ENCODE measurements at places on chromosomes 1 and 21. TPM values are rescaled to one million over a fixed set of nuclear protein-coding genes. Genes with fewer than 3 reads are reported as not detected.

- no peak for DNase-seq
Observed at GRCh38 chr1:36588972-36589371, 106.3 kb upstream of the CSF3R start.

DNA sequence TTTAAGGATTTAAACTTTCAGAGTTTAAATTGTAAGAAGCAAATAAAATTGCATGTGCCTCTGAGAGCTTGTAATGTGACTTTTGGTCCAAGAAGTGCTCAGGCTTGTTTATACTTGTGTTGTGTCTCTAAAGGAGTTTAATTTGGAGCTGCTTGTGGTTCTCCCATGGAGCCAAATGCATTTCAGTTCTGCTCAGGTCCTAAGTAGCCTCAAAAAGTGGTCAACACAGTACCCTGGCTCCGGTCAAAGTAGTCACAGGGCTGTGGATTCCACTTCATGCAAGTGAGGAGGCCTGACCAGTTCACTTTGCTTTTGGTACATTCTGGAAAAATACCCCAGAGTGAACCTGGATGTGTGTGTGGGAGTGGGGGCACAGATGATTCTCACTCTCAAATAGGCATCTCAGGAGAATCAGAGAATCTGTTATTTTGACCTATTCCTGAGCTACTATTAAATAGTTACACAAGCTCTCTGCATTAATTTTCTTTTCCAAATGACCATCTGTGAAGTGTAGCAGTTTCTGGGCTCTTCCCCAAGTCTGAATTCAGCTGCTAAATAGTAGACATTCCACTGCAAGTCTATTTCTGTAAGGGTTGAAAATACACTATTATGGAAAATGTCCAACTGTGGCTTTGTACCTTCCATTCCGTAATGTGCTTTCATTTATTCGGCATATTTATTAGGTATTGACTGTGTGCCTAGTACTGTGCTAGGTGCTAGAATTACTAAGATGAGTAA lies 31.7 kb upstream of the AGO1 start:
- DNase-seq: no peak

GRCh38 chr1:230350208-230350921 lies 75.8 kb downstream of the PGBD5 start:
- DNase-seq: peak; percentile 22

- DNase-seq: no peak
Observed at GRCh38 chr1:75542818-75543570, 67.9 kb downstream of the SLC44A5 start.

DNA sequence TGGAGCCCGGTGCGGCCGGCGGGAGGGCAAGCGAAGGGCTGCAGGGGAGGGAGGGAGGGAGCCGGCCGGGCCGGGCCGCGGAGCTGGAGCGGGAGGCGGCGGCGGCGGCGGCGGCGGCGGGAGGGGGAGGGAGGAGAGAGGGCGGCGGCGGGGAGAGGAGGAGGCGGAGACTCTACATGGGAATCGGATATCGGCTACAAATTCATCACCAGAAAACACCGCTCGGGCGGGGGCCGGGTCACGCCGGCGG lies at the start of gene AKT3:
TSS of gene AKT3 (minus strand) at position 42 of the 250 bp plus-strand sequence. CDS start 7,073 bp downstream, outside the sequence.
- peak; percentile 84 for DNase-seq

GRCh38 chr1:11944358-11944931 lies 9.9 kb downstream of the PLOD1 start:
- no peak for DNase-seq

DNA sequence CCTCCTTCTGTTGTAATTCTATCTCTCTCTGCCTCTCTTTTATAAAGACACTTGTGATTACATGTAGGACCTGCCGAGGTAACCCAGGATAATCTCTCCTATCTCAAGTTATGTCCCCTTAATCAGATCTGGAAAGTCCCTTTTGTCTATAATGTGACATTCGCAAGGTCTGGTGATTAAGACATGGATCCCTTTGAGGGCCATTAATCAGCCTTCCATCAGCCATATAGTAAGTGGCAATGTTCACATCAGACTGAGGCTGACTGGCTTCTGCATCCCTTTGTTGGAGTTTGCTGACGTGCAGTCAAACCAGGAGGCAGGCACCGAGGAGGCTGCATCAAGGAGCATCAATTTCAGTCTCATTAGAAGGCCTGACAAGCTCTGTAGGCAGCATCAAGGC lies 209.6 kb downstream of the BACH1 start:
- DNase-seq: no peak

- DNase-seq: no peak
Observed at GRCh38 chr1:225350872-225351271, 77.0 kb downstream of the LBR start.

- DNase-seq: no peak
Observed at GRCh38 chr1:115546846-115547245, 94.9 kb upstream of the VANGL1 start.

DNA sequence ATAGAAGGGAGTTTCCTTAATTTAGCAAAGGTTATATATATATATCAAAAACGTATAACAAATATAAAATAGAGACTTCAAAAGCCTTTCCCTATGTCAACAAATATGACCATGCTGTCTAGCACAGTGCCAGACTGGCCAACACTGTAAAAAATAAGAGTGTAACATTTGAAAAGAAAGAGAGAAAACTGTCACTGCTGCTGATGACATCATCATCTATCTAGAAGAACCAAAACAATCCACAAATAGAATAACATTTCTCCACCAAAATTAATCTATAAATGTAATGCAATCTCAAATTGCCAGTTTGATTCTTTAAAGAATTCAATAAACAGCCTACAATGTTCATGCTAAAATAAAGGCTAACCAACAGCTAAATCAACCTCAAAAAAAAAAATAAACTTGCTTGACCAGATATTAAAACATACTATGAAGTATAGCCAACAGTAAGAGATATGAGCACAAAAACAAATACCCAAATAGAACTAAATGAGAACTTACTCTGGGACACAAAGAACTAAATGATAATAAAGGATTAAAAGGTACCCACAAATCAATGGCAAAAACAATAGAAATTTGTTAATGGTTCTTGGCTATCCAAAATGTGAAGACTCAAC lies 50.2 kb downstream of the ENAH start:
- DNase-seq: no peak

DNA sequence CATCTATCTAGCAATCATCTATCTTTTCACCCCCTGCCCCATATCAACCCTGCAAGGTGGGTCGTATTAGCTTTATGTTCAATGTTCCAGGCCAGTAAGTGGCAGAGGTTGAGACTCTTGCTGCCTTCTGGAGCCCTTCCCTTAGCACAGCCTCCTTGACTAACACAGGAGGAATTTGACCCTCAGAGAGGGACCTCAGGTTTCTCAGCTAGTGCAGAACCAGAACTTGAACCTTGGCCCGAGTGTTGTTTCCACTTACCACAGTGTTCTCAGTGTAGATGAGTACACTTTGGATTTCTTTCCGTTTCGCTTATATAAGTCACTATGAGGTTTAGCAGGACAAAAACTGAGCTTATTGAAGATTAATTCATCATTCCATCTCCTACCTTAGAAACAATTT lies 11.1 kb upstream of the ATF3 start:
- no peak for DNase-seq

DNA sequence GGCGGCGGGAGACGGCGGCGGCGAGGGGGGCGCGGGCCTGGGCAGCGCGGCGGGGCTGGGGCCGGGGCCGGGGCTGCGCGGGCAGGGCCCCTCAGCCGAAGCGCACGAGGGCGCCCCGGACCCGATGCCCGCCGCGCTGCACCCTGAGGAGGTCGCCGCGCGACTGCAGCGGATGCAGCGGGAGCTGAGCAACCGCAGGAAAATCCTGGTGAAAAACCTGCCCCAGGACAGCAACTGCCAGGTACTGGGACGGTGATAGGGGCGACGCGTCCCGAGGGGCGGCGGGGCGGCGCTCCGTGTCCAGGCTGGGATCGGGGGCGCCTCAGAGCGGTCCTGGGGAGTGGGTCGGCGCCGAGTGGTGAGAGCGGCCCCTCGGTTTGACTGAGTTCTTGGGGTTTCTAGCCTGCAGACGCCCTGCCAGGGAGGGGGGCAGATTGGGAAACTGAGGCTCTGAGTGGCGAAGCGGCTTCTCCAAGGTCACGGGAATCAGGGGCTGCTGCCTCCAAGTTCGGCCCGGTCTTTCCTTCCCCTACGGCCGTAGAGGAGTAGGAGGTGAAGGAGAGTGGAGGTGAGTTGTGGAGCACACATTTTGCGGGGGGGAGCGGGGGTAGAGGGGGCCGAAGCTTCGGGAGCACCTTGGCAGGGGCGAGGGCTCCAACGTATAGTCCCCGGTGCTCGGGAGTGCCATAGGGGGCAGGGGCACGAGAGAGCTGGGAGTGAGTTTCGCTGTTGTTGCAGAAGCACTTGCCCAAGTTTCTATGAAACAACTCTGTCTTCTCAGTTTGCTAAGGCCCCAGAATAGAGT lies 508 bp downstream of the RAVER2 start:
- peak; percentile 2 for DNase-seq

GRCh38 chr1:12477936-12478611 lies 139.9 kb downstream of the DHRS3 start:
- no peak for DNase-seq

DNA sequence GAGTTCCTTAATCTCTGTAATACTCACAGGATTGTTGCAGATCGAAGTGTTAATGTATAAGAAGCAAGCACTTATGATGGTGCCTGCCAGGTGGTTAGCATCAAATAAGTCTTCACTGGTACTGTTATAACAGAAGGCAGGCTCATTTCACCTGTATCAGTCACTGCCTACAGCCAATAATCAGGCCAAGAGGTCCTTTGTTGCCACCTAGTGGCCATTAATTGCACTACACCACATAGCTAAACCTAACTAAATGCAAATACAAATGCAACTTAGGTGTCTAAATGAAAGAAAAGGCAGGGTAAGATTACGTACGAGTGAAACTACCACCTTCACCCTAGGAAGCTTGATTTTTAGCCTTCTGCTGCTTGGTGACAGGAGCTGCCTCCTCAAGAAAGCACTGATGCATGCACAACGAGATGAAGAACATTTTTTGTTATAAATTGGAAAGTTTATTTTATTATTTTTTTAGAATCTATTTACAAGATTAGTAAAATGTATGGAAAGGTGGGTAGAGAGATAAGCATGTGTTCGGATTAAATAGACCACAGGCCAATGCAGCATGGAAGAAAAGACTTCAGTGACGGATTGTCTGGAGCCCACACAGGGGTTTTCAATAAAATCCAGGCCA lies 334.8 kb upstream of the CAMK1G start:
- DNase-seq: peak; percentile 5

GRCh38 chr1:31745946-31746670 lies 18.0 kb downstream of the ADGRB2 start:
- no peak for DNase-seq

DNA sequence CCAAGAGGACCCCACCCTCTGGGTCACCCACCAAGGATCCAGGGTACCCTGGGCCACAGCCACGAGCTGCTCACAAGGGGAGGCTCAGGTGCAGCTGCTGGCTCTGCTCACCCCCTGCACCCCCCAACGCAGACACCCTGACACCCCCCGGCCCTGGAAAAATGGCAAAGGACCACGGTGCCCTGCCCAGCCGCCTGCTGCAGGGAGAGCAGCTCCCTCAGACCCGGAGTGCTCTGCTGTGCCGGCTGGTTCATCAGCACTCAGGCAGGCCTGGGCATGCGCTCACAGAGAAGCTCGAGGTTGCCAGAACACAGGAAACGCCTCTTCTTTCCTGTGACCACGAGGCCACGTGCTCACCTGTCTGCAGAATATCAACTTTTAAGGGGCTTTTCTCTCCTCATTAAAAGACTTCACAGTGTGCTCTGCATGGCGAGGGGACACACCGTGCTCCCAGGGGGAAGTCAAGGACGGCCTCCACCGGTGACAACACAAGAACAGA lies 4.3 kb upstream of the C1QTNF12 start:
- no peak for DNase-seq

GRCh38 chr1:231690059-231690458 lies 63.5 kb downstream of the DISC1 start:
- DNase-seq: no peak

DNA sequence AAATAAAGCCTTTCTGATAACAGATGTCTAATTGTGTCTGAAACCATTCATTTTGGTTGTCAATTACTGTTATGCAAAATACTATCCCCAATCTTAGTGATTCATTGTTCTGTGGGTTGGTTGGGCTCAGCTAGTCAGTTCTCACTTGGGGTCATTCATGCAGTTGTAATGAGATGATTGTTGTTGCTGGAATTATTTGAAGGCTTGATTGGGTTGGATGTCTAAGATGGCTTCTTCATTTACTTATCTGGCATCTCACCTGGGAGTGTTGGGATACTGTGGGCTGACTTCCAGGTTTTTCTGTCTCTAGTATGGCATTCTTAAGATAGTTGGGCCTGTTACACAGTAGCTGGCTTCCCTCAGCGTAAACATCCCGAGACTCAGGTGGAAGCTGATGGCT lies 217.8 kb upstream of the B3GALT2 start:
- DNase-seq: no peak

- DNase-seq: no peak
Observed at GRCh38 chr1:178599745-178600144, 86.8 kb downstream of the TEX35 start.

- peak; percentile 51 for DNase-seq
Observed at GRCh38 chr1:7669559-7670311, 101.4 kb upstream of the VAMP3 start.

DNA sequence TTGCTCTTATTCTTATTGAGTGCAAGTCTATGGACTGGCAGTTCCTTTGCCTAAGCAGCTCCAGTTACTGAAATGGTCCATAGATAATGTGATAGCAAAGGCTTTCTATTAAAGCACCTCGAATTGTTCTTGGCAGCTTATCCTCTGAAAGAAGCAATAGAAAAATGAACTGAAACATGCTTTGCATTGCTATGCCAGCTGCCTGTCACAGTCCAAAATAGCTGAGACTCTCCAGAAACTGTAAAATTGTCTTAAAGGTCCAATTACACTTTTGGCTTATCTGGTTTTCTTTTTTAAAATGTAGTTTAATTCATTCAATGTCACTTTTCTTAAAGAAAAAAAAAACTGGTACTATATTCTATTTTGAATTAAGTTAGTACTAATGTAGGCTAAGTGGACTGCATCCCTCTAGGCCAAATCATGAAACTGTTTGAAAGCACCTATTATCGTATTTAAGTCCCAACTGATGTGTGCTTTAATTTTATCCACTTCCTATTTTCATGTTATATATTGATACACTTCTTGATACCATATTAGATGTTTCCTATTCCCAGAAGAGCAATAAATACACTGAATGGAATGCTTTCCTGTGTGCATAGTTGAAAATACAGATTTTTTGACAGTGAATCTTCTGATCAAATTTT lies 208.0 kb upstream of the DEPDC1 start:
- DNase-seq: no peak

- DNase-seq: no peak
Observed at GRCh38 chr21:27690426-27690825, 723.5 kb upstream of the ADAMTS5 start.

- no peak for DNase-seq
Observed at GRCh38 chr1:63901094-63901493, 127.3 kb downstream of the ROR1 start.

- no peak for DNase-seq
Observed at GRCh38 chr1:174769961-174770549, 229.7 kb upstream of the CACYBP start.

The MAP3K7CL gene
- total RNA-seq: 1.6 TPM

The SPRR1B gene
- total RNA-seq: not detected

The KRTAP13-2 gene
- total RNA-seq: not detected

The ETV3L gene
- total RNA-seq: not detected

The CFAP107 gene
- not detected for total RNA-seq

The C1orf94 gene
- 0.31 TPM for total RNA-seq

The DNASE2B gene
- total RNA-seq: 0.16 TPM

All from occipital lobe (tissue), 3 donors.